ENCODE measurements at places on chromosomes 3 and 15. TPM values are rescaled to one million over a fixed set of nuclear protein-coding genes. Genes with fewer than 3 reads are reported as not detected.

DNAH12 gene
- total RNA-seq, result 0.18 TPM

CFAP91 gene
- total RNA-seq, result 5.7 TPM

DNA sequence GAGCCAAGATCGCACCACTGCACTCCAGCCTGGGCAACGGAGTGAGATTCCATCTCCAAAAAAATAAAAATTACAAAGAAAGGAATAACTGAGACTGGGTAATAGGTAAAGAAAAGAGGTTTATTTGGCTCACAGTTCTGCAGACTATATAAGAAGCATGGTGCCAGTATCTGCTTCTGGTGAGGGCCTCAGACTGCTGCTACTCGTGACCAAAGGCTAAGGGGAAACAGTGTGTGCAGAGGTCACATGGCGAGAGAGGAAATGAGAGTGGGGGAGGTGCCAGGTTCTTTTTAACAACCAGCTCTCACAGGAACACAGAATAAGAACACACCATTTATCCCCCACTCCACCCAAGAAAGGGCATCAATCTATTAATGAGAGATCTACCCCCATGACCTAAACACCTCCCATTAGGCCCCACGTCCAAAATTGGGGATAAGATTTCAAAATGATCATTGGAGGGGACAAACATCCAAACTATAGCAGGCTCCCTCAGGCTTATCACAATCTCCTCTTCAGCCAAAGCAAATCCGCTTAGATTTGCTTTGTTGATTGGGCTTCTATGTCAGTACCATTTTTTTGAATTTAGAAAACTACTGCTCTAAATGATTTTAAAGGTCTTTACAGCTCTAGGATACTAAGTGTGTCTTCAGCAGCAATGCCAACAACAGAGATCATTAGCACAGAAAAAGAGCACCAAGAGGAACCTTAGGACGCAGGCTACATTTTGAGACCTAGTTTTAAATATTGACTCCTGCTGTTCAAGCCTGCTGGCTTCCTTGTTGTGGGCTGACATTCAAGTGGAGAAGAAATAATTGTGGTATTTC is 84.2 kb upstream of the TBL1XR1 start:
- no peak for DNase-seq

- DNase-seq, result no peak
Measured at GRCh38 chr3:112293368-112294321, at the start of gene SLC9C1. SLC9C1 (minus strand) TSS chr3:112294216; CDS start chr3:112286791, 7,425 bp downstream.

- DNase-seq, result no peak
Measured at GRCh38 chr15:28133281-28133680, 34.2 kb upstream of the OCA2 start.

- no peak for DNase-seq
Measured at GRCh38 chr3:139491027-139491700, 14.8 kb upstream of the RBP2 start.

KBTBD13 gene
- not detected for total RNA-seq

DNA sequence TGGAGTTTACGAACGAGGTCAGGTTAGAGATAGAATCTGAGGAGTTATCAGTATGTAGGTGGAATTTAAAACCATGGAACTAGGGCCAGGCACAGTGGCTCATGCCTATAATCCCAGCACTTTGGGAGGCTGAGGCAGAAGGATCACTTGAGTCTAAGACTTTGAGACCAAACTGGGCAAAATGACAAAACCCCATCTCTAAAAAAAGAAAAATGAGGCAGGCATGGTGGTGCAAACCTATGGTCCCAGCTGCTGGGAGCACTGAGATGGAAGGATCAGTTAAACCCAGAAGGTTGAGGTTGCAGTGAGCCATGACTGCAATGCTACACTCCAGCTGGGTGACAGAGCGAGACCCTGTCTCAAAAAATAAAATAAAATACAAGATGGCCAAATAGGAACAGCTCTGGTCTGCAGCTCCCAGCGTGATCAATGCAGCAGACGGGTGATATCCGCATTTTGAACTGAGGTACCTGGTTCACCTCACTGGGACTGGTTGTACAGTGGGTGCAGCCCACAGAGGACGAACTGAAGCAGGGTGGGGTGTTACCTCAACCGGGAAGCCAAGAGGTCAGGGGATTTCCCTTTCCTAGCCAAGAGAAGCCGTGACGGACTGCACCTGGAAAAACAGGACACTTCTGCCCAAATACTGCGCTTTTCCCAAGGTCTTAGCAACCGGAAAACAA is 33.3 kb downstream of the ZMAT3 start:
- DNase-seq, result no peak

C3orf85 gene
- 3.3 TPM for total RNA-seq

FBXO40 gene
- 0.10 TPM for total RNA-seq

DNA sequence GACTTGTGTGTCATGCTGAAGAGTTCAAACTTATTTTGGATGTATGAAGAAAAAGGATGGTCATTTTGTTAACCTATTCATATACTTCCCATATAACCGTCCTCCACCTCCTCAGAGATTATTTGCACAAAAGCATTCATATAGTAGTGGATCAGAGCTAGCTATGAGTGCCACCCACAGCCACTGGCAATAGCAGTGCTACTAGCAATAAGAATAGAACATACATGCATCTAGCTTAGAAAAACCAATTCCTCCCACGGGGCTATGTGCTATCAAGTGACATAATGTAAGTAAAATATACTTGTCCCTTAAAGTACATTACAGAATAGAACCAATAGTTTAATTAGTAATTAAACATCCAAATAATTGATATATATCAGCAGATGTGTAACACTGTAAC is 10.3 kb upstream of the ZBED2 start:
- DNase-seq, result no peak

- DNase-seq, result no peak
Measured at GRCh38 chr3:182789371-182789770, 3.9 kb upstream of the ATP11B start.

DNA sequence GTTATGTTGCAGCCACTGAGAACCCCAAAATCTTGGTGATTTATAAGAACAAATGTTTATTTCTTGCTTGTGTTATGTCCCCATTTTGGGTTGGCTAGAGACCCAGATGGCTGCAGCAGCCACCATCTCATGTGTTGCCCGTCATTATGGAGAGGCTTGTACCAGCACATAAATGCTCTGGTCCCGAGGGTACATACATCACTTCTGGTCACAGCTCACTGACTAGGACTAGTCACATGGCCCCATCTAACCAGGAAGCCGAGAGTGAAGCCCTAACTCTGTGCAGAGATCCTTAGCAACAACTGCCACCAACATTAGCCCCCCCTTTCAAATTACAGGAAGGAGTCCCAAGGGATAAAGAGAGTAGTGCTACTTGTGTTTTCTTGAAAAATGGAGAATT is 25.5 kb upstream of the HACD2 start:
- DNase-seq, result no peak

DNA sequence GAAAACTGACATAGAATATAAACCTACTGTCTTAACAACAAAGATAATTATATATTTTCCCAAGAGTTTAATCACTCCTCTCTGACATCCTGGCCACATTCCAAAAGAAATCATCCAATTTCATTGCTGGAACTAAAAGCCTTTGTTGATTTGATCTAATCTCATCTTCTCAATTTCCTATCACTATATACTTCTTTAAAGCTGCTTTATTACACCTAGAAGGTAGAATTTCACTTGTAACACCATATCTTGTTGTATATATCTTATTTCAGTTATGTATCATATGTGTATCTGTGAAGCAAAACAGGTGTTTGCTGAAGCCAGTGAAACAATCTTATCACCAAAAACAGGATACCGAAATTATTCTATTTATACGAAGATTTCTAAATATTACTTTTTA is 740.2 kb downstream of the ROBO1 start:
- DNase-seq, result no peak

C2CD4A gene
- not detected for total RNA-seq

DNA sequence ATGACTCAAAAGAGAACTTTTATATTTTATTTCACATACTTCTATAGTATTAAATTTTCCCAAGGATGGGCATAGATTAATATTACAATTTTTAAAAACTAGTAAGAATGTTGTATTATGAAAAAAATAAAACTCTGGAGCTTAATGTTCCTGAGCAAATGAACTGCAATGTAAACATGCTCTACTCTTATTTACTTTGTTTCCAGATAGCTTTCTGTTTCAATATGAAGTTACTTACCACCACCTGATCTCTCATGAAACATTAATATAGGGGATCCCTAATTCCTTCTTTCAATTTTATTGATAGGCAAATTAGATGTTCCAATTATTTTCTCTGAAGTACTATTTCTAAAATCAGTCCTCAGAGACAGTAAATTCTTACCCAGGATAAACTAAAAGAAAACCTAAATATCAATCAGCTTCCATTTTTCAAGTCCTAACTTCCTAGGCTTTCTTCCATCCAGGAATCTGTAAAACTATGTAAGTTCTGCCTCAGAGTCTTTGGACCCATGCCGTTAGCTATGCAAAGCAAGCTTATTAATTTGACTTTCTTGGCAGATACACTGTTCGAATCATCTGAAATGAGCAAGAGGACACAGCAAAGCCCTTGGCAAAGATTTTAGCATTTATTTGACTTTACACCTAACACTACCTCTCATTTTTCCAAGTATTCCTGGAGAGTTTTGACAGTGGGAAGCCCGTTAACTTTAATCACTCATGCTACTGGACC is 93.2 kb downstream of the PLCH1 start:
- DNase-seq, result no peak

GRCh38 chr3:86988235-86988634 is 2.7 kb downstream of the VGLL3 start:
- DNase-seq, result no peak

- DNase-seq, result no peak
Measured at GRCh38 chr3:30951826-30952225, 57.4 kb upstream of the GADL1 start.

ZNF385D gene
- 2.7 TPM for total RNA-seq

DNA sequence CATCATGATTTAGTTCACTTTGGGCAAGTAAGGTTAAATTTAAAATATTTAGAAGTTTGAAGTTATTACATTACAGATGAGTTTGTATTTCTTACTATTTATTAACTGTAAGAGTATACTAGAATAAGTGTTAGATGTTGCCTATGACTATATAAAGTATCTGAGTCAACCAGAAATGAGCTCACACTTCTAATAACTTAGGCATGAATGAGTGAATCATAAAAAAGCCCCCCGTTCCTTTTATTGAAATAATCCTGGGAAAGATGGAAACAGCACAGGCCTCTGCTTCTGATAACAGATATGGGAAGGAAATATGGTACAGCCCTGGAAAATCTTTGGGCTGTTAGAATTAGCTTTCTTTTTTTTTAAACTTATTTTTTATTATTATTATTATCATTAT is 66.6 kb upstream of the TGFBR2 start:
- no peak for DNase-seq

ATP13A4 gene
- total RNA-seq, result 1.3 TPM

GRCh38 chr3:184608209-184608608 is 46.6 kb downstream of the EPHB3 start:
- DNase-seq, result no peak
